ENCODE measurements at places on chromosomes 11 and 22.
A peak's percentile ranks its signal among the peaks of the same experiment; 100 is the strongest.

DNA sequence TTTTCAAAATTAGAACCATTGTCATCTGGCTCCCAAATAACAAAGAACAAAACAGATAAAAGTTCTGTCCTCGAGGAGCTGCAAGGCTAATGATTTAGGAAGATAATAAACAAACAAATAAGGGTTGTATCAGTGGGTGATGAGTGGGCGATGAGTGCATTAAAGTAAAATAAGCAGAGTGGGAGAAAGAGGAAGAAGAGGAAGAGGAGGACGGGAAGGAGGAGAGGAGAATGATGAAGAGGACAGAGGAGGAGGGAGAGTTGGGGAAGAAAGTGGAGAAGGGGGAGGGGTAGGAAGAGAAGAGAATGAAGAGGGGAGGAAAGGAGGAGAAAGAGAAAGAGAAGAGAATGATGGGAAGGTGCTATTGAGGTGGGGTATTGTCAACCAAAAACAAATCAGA, 33.4 kb upstream of the ISX start:
- H3K36me3 ChIP-seq = no peaks in the 10 kb centered on the region
- no peaks in the 10 kb centered on the region for H3K27me3 ChIP-seq
- no peak overlapping the region for H3K27ac ChIP-seq
- DNase-seq = no peak

DNA sequence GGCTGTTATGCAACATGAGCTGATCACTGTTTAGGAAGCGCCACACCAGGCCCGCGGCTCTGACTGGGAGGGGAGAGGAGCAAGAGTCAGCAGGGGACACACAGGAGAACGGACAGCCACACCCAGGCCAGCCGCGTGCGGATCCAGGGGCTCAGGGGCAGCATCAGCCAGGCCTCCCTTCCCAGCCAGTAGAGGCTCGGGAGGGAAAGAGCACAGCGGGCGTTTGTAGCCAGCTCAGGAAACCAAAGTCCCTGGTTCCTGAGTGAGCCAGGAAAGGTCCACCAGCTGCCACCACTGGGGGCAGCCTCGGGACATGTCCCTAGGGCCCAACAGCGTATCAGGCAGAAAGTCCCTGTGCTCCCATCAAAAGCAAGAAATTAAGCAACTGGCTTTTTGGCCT, 71.8 kb upstream of the PITPNB start:
- no peaks in the 10 kb centered on the region for H3K36me3 ChIP-seq
- H3K4me3 ChIP-seq = no peak overlapping the region
- DNase-seq = peak; percentile 61
- peaks cover 22% of the 10 kb centered on the region for H3K4me1 ChIP-seq

GRCh38 chr22:46612904-46613605, 7.1 kb upstream of the GRAMD4 start:
- no peaks in the 10 kb centered on the region for H3K27me3 ChIP-seq
- H3K4me3 ChIP-seq = no peak overlapping the region
- H3K36me3 ChIP-seq = no peaks in the 10 kb centered on the region
- peaks cover 6% of the 10 kb centered on the region for H3K4me1 ChIP-seq
- no peak overlapping the region for H3K27ac ChIP-seq
- DNase-seq = no peak

- H3K4me3 ChIP-seq = no peak overlapping the region
- peaks cover 3% of the 10 kb centered on the region for H3K4me1 ChIP-seq
- no peak for DNase-seq
- no peaks in the 10 kb centered on the region for H3K36me3 ChIP-seq
Measured at GRCh38 chr11:61042961-61043540, 59.2 kb upstream of the CD5 start.

DNA sequence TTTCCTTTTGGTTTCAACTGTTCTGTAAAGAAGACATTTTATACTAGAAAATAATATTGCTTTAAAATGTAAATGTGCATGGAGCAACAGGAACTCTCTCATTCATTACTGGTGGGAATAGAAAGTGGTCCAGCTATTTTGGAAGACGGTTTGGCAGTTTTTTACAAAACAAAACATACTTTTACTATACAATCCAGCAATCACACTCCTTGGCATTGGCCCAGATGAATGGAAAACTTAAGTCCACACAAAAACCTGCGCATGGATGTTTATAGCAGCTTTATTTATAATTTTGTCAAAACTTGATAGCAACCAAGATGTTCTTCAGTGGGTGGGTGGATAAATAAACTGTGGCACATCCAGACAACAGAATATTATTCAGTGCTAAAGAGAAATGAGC, 49.9 kb upstream of the SEPTIN5 start:
- peaks cover 7% of the 10 kb centered on the region for H3K4me1 ChIP-seq
- no peaks in the 10 kb centered on the region for H3K36me3 ChIP-seq
- no peak overlapping the region for H3K4me3 ChIP-seq

- no peaks in the 10 kb centered on the region for H3K36me3 ChIP-seq
- no peak overlapping the region for H3K27ac ChIP-seq
- peaks cover 19% of the 10 kb centered on the region for H3K27me3 ChIP-seq
- no peak overlapping the region for H3K4me3 ChIP-seq
Measured at GRCh38 chr11:43549624-43550023, 130.9 kb upstream of the HSD17B12 start.

GRCh38 chr11:85685820-85686459, at the start of gene CCDC89:
TSS of gene CCDC89 (minus strand) at chr11:85686195. CDS start at chr11:85686130, 65 bp downstream.
- no peaks in the 10 kb centered on the region for H3K36me3 ChIP-seq
- DNase-seq = no peak
- H3K4me1 ChIP-seq = no peaks in the 10 kb centered on the region
- no peak within 1 kb of the TSS for H3K27ac ChIP-seq
- no peak within 1 kb of the TSS for H3K4me3 ChIP-seq

GRCh38 chr11:12125609-12126149, 15.3 kb downstream of the MICAL2 start:
- no peak overlapping the region for H3K27ac ChIP-seq
- H3K27me3 ChIP-seq = no peaks in the 10 kb centered on the region
- no peaks in the 10 kb centered on the region for H3K36me3 ChIP-seq
- no peaks in the 10 kb centered on the region for H3K4me1 ChIP-seq

GRCh38 chr11:111960916-111961315, 23.8 kb downstream of the DIXDC1 start:
- H3K4me1 ChIP-seq = no peaks in the 10 kb centered on the region
- H3K36me3 ChIP-seq = no peaks in the 10 kb centered on the region
- H3K4me3 ChIP-seq = no peak overlapping the region
- DNase-seq = no peak
- no peak overlapping the region for H3K27ac ChIP-seq

DNA sequence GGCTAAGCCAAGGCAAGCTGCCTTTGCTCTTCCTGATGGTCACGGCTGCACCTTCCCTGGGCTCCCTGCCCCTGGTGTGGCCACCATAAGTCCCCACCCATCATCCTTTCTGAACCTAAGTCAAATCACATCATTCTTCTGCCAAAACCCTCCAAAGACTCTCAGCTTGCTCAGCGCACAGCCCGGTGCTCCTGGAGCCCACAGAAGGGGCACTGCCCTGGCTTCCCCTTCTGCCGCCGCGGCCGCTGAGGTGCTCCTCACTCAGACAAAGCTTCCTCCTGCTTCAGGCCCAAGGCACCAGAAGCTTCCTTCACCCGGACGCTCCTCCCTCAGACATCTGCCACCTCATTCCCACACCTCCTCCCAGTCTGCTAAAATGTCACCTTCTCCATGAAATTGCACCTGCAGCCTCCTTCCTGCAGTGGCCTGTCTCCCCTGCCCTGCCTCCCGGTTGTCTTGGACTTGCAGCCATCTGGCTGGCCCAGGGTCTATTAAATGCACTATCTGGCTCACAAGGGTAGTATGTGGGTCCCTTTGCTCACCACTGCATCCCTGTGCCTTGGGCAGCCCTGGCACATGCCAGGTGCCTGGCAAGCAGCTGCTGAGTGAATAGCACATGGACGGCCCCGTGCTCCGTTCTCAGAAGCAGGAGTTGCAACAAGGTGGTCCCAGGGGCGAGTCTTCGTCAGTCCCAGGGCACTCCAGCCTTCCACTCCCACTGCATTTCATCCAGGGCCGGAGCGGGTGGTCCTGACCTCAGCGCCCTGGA, 108.2 kb downstream of the WNT7B start:
- no peaks in the 10 kb centered on the region for H3K4me1 ChIP-seq
- no peaks in the 10 kb centered on the region for H3K36me3 ChIP-seq
- H3K27me3 ChIP-seq = peaks cover 25% of the 10 kb centered on the region
- no peak overlapping the region for H3K4me3 ChIP-seq
- H3K27ac ChIP-seq = no peak overlapping the region
- no peak for DNase-seq

DNA sequence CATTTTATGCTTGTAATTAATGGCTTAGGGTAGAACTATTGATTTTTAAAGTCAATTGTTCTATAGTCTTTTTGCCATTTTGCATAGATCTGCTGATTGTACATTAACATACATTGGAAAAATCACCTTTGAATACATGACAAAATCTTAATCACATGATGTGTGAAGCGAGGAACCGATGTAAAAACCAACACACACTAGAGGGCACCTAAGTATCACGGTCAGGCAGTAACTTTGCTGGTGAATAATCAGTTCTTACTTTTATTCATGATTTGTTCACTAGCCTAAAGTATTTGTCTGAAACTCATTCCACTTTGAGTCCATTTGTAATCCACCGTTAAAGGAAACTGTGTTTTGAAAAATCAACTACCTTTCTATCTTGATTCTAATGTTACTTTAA, 28.2 kb downstream of the JHY start:
- no peaks in the 10 kb centered on the region for H3K36me3 ChIP-seq
- DNase-seq = no peak
- H3K4me3 ChIP-seq = no peak overlapping the region
- no peaks in the 10 kb centered on the region for H3K4me1 ChIP-seq

DNA sequence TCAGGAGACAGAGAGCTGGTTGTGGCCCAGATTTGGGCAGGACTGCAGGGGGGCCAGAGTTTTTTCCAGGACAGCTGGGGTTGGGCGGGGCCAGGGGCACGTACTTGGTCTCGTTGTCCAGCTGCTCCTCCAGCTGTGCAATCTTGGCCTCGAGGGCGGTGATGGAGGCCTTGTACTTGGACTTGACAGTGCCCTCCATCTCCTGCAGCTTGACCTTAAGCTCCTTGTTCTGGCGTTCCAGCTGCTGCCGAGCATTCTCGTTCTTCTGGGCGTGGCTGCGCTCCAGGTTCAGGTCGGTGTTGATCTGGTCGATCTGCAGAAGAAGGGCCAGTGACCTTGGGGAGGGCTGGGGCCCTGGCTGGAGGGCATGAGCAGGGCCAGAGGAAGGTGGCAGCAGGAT, 32.1 kb downstream of the APOL1 start:
- DNase-seq = no peak
- H3K27me3 ChIP-seq = no peaks in the 10 kb centered on the region
- H3K4me1 ChIP-seq = no peaks in the 10 kb centered on the region
- H3K4me3 ChIP-seq = no peak overlapping the region

DNA sequence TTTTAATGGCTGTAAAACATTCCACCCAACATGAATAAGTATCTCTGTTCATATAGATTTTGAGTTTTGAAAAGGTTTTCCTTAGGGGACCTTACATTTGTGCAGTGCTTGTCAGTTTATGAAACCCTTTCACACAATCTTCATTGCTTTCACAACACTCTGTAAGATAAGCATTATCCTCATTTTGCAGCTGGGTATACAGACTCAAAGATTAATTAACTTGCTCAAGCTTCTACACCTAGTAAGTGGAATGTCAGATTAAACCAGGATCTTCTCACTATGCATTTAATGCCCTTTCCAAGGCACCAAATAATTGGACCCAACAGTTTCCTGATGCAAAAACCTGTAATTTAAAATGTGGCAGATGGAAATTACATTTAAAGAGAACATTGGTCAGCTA, 11.6 kb upstream of the GAB2 start:
- no peak overlapping the region for H3K27ac ChIP-seq
- H3K4me1 ChIP-seq = peaks cover 10% of the 10 kb centered on the region
- H3K27me3 ChIP-seq = no peaks in the 10 kb centered on the region
- H3K4me3 ChIP-seq = no peak overlapping the region

DNA sequence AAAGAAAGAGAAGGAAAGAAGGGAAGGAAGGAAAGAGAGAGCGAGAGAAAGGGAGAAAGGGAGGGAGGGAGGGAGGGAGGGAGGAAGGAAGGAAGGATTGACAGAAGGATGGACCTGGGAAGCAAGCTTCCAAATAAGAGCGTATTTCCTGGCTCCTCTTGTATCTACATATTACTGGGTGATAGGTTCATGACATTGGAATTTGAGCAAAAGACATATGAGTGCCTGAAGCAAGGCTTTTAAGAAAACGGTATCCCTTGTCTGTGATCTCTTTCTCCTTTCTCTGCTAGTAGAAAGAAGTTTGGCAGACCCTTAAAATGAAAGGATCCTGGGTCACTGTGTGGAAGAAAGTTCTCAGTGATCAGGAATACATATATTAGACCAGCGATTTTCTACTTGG, 932.2 kb upstream of the CCDC90B start:
- H3K4me1 ChIP-seq = no peaks in the 10 kb centered on the region
- no peaks in the 10 kb centered on the region for H3K27me3 ChIP-seq
- no peak overlapping the region for H3K27ac ChIP-seq
- DNase-seq = no peak

DNA sequence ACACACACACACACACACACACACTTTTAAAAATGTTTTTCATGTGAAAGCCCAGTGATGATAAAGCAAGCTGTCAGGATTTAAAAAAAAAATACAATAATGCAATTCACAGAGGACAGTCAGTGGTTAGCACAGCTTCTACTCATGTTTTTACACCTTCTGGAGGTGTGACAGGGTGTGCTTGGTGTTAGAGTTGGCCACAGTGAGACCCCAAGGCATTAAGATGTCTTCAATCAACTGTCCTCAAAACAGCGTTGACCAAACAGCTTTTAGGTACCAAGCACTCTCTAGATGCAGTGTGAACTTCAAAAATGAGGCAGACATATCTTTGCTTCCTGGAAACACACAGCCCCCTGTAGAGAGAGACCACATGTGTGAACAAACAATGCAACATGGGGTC, 166.4 kb upstream of the TBCEL start:
- no peak overlapping the region for H3K27ac ChIP-seq
- no peak for DNase-seq
- no peaks in the 10 kb centered on the region for H3K4me1 ChIP-seq
- no peaks in the 10 kb centered on the region for H3K27me3 ChIP-seq

DNA sequence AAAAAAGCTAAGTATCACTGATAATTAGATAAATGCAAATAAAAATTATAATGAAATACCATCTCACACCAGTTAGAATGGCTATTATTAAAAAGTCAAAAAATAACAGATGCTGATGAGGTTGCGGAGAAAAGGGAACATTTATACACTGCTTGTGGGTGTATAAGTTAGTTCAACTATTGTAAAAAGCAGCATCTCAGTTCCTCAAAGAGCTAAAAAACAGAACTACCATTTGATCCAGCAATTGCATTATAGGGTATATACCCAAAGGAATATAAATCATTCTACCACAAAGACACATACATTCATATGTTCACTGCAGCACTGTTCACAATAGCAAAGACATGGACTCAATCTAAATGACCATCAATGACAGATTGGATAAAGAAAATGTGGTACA, 120.3 kb upstream of the ZBED5 start:
- H3K36me3 ChIP-seq = no peaks in the 10 kb centered on the region
- DNase-seq = no peak
- no peak overlapping the region for H3K27ac ChIP-seq
- no peaks in the 10 kb centered on the region for H3K4me1 ChIP-seq
- no peaks in the 10 kb centered on the region for H3K27me3 ChIP-seq
